ENCODE measurements at places on chromosomes 7 and 10.

GRCh38 chr7:50653126-50653864 lies 88.1 kb upstream of the DDC start:
- DNase-seq: no peak

DNA sequence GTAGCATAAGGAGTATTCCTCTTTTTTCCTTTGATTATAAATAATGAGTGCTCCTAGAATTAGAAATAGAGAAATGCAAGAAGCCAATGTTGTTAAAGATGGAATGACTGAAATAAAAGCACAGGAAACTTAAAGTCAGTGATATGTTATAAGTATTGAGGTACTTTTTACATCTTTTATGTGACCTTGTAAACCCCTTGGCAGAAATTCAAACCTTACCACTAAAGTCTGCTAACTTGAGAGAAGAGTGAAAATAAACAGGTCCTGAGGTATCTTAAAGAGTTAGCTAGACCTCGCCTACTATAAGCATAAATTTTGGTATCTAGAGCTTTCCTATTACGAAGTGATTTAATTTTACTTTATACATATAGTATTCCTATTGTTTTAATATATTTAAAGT lies 188.2 kb downstream of the DKK1 start:
- no peak for DNase-seq

GRCh38 chr10:128894641-128895040 lies 572.4 kb upstream of the MGMT start:
- no peak for DNase-seq

GRCh38 chr10:124849111-124849773 lies 47.6 kb downstream of the ABRAXAS2 start:
- no peak for DNase-seq

DNA sequence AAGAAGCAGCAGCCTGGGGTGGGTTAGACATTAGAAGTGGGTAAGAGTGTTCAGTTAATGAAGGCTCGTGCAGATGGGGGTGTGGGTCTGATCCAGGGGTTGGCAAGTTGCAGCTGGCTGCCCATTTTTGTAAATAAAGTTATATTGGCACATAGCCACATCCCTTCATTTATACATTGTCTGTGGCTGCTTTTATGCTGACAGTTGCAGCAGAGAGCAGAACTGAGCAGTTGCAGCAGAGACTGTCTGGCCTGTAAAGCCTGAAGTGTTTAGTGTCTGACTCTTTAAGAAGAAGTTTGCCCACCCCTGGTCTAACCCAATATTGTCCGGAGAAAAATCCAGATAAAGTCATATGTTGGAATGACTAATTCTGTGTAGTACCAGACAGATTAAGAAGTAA lies 38.1 kb downstream of the GLRX3 start:
- DNase-seq: no peak

- DNase-seq: no peak
Observed at GRCh38 chr7:107661865-107662379, 1.3 kb downstream of the SLC26A4 start.

DNA sequence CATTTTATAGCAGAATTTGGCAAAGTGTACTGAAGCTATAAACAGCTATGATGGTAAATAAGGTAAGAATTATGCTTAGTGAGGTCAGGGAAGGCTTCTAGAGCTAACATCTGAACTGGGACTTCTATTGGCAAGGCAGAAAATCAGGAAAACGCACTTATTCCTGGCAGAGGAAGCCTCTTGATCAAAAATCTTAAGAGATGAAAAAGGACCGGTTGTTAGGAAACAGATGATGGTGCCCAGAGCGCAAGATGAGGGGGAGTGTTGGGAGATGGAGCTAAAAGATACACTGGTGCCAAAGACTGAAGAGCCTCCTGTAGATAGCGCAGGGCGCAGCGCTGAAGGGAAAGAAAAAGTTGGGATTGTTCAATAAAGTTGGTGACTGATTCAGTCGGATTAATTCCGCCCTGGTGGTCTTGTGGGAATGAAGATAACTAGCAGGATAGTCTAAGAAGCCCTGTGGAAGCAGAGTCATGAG lies 550 bp upstream of the CALU start:
- DNase-seq: peak; percentile 48

DNA sequence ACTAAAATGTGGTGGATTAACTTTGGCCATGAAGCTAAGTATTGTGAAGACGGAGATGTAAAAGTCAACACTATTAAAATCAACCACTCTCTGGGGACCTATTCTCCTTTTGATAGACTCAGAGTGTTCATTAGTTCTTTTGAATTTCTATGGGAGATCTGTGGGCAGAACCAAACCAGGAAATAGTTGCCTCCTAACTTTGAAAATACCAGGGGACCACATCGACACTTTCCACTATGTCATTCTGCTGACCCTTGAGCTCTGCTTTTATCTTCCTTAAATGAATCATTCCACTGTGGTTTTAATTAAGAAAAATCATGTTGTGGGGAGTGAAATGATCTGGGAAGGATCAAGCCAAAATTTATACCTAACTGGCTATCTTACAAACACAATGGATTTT lies 960.5 kb downstream of the GATA3 start:
- DNase-seq: no peak

DNA sequence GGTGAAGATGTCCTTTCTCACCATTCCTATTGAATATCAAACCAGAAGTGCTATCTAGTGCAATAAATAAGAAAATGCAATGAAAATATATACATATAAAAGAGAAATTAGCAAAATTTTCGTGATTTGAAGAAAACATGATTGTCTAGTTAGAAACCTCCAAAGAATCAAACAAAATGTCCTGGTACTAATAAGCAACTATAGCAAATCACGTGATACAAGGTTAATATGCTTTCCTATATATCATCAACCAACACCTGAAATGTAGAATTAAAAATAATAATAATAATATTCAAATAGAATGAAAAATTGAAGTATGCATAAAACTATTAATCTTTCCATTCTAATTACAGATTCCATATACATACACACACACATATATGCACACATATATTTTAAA lies 183.9 kb upstream of the POM121L12 start:
- no peak for DNase-seq

GRCh38 chr10:6583447-6583846 lies 3.4 kb upstream of the PRKCQ start:
- DNase-seq: no peak

- DNase-seq: no peak
Observed at GRCh38 chr10:12338981-12339380, 10.4 kb upstream of the CAMK1D start.

DNA sequence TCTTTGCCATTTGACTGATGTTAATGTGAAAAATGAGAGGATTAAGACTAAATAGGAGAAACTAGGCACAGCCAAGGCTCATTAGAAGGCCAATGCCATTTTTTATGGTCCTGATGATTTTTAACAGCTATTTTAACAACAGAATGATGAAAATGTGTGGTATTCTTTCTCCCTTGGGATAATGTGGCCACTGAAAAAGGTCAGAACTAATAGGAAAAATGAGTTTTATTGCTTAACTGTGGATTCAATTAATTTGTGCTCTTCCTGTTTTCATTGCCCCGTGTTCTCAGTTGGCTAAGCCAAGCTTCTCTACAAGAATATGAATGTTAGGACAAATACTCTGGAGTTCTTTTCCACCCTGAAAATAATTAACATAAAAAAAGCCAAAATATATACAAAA lies 56.6 kb downstream of the BMPER start:
- DNase-seq: peak; percentile 72

- no peak for DNase-seq
Observed at GRCh38 chr7:105642264-105642663, 61.0 kb upstream of the EFCAB10 start.

DNA sequence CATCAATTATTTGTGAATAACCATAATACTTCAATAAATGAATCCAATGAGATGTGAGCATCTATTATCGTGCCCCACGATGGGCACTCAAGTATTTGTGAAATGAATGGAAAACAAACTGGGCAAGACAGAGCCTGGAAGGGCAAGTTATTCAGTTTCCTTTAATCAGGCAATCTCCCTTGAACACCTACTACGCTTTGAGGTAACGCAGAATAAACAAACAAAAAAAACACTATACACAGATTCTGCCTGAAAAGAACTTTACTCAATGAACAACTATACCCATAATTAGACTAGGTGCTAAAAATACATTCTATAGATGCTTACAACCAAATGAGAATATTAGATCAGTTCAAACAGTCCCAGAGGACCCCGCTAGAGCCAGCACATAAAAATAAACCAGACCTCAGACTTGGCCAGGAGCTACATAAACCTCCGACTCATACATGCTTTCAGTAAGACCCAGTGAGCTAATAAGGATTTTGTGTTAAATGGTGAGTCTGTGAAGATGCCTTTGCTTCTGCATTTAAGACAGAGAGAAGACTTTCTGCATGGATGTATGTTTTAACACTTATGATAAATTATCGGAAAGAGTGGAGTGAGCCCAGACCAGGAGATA lies 121.3 kb downstream of the MPP7 start:
- DNase-seq: peak; percentile 52

- no peak for DNase-seq
Observed at GRCh38 chr7:106284714-106285050, at the start of gene NAMPT. NAMPT (minus strand) TSS chr7:106284983; CDS start chr7:106284884, 99 bp downstream.

DNA sequence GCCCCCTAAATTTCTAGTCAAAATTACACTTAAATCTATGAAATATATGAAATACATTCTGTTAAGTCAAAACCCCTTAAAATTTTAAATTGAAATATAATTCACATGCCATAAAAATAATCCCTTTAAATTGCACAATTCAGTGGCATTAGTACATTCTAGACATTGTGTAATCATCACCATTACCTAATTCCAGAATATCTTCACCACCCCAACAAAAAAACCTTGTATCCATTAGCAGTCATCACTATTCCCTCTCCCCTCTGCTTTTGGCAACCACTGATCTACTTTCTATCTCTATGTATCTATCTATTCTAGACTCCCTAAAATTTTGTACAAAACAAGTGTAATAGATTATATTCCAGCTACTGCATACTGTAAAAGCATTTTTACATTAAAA lies 261.2 kb downstream of the GLI3 start:
- no peak for DNase-seq

- no peak for DNase-seq
Observed at GRCh38 chr10:79105150-79105739, 36.5 kb downstream of the ZMIZ1 start.

GRCh38 chr7:22252936-22253536 lies 103.9 kb downstream of the RAPGEF5 start:
- DNase-seq: no peak

GRCh38 chr10:75097666-75098285 lies 13.7 kb upstream of the SAMD8 start:
- DNase-seq: no peak

GRCh38 chr10:95567903-95568630 lies 6.9 kb upstream of the SORBS1 start:
- DNase-seq: no peak

DNA sequence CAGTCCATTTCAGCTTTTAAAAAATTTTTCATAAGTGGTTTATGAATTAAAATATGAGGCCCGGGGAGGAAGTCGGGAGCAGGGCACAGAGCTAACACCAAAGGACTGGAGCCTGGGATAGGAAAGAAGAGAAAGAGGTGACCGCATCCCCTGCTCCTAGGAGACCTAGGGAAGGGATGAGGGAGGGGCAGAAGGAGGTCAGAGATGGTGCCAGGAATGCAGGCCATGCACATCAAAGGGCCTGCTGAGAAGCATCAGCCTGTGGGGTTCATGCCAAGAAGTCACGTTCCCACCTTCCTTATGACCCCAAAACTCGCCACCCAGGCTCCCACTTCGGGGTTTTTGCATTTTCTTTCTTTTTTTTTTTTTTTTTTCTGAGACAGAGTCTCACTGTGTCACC lies 14.7 kb upstream of the TOMM7 start:
- DNase-seq: no peak

DNA sequence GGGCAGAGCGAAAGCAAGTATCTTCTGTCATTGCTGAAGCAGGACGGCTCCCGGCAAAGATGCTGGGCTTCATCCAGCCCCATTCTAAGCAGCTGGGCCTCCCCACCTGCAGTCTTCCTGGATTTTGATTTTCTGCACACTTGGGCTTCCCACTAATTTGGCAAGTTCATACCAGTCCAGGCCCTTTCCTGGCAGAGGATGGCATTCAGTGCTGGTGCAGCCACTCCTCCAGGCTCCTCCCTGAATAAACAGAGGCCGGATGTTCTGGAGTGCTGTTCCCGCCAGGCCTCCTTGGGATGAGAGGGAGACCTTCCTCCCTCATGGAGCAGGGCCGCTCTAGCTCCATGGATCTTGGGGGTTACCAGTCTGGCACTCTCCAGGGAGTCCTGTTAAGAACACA lies 3.4 kb downstream of the BAG3 start:
- DNase-seq: no peak

- DNase-seq: no peak
Observed at GRCh38 chr7:138434597-138435019, 25.5 kb upstream of the TRIM24 start.

GRCh38 chr10:61950449-61951143 lies 49.1 kb downstream of the ARID5B start:
- no peak for DNase-seq

GRCh38 chr10:26887611-26888215 lies 27.0 kb upstream of the ABI1 start:
- no peak for DNase-seq

DNA sequence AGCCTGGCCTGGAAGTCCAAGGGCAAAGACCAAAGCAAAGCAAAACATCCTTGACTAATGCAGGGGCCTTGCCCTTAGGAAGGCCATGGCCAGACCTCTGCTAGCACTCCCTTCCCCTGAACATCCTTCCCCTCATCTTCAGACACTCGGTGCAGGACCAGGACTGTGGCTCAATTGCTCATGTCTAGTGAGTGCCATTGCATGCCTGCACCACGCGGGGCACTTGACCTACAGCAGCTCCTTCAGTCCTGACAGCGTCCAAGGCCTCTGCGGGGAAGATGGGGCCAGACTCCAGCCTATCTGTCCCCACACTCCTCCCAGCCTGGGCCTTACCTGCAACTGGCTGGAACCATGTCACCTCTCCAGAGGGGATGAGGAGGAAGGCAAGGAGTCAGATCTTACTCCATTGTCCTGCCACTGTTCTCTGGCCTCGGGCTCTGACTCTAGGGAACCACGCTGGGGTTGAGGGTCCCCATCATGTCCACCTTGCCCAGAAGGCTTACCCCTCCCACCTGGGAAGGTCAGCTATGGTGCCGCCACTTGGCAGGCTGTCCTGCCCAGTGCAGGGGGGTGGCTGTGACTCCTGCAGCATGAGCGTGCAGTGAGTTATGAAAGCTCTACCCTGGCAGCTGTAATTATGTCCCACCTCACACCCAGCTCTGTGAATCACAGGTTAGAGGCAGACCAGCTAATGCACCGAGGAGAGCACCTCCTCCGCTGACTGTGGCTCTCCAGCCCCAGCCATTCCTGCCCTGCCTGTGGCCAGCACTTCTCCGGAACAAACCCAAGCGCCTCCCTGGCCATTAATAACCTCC lies 16.1 kb downstream of the DRGX start:
- DNase-seq: no peak

DNA sequence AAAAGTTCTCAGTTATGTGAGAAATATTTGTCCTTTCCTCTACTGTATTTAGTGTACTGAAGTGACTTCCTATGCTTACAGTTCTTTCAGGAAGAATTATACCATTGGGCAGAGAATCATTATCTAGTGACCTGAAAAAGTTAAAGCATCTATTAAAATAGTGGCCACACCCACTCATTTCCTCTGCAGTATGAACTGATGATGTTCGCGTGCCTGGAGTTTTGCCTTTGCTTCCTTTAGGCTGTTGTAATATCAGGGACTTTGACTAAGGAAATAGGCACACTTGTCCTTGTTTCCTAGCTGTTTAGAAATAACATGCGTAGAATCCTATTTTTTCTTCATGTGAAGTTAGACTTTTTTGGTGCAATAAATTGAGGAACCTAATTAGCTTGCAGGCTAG lies 100.7 kb downstream of the ZMYND11 start:
- no peak for DNase-seq

All from fibroblast of skin of left biceps (primary cell).